ENCODE measurements at places on chromosomes 4 and X.

DNA sequence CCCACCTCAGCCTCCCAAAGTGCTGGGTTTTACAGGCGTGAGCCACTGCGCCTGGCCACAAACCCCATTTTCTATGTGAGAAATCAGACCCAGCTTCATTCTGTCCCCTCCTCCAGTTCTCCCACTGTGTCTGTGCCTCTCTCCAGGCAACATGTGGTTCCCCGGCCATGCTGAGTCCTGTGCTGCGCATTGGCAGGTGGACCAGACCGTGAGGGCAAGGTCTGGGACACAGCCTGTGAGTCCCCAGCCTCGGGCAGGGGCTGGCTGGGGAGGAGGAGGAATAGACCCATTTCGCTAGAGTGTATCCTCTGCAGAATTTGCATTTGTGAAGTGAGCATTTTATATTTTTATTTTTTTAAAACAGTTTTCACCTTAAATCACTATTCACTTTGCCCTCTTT, 21.5 kb upstream of the CLDN24 start:
- DNase-seq = no peak

DNA sequence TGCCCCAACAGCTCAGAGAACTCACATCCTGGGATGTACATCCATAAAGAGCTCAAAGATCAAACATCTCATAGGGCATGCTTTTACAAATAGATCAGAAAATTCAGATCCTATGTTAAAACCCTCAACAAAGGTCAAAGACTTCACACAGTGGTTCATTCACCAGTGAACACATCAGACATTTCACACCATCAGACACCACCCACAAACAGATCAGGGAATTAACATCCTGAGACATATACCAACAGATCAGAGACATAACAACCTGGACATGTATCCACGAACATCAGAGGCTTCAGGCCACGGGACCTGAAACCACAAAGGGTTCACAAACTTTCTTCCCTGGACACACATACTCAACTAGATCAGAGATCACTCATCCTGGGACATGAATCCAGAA, 23.4 kb downstream of the SUV39H1 start:
- DNase-seq = no peak

DNA sequence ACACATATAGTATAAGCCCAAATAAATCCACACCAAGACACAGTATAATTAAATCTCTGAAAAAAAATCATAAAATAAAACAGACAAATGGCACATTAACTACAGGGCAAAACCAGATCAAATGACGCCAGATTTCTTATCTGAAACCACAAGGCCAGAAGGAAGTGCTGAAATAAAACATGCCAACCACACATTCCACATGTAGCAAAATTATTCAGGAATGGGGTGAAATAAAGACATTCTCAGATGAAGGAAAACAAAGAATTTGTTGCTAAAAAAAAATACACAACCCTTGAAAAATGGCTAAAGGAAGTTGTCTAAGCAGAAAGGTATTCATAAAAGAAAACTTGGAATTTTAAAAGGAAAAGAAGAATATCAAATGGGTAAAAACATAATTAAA, 4.5 kb upstream of the DCAF12L1 start:
- DNase-seq = no peak

GRCh38 chrX:29196501-29196900, 609.3 kb downstream of the IL1RAPL1 start:
- DNase-seq = no peak

DNA sequence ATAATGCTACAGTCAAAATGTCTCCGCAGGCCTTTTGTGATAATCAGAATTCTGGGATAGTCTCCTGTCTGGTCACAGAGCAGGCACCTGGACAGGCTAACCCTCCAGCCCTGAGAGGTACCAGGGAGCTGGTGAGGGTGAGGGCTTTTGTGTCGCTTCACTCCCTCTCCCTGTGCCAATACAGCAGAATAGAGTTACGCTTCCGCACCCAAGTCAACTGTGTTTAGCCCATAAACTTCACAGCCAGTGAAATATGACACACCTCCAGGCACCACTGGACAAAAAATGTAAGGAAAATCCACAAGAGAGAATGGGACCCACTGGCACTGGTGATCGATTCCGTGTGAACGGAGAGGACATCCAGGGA, 1.3 kb downstream of the GAK start:
- DNase-seq = no peak

GRCh38 chr4:148170408-148171365, 271.5 kb downstream of the NR3C2 start:
- DNase-seq = no peak

- no peak for DNase-seq
These were observed 72.2 kb upstream of the KLF3 start for GRCh38 chr4:38591617-38592337.

DNA sequence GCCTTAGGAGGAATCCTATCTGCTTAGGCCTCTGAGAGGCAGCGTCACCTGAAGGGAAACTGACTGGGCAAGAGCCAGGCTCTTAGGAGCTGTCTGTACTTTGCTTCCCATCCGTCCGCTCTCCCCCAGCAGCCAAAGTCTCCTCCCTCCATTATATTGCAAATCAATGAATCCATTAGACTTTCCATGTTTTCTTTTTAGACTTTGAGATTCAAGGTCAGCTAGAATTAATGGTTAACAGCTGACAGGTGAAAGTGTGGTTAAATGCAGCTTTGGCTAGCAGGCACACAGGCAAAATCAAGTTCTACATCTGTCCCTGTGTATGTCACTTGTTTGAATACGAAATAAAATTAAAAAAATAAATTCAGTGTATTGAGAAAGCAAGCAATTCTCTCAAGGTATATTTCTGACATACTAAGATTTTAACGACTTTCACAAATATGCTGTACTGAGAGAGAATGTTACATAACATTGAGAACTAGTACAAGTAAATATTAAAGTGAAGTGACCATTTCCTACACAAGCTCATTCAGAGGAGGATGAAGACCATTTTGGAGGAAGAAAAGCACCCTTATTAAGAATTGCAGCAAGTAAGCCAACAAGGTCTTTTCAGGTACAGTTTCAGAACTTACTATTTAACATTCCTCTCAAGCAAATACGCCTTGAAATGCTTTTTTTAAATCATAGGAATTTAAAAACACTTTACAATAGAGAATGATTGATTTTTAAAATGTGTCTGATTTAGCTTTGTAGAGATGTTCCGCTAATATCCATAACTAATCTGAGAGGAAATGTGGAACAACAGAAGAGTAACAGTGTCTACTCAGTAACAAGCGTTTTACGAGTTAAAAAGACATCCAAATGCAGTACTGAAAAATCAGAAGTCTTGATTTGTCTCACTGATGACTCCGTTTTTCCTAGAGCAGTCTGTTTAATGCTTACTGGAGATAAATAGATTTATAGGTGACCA, at the start of gene F11:
Gene F11, plus strand, starts transcription at position 507 of the 970 bp plus-strand sequence. CDS start 948 bp downstream, outside the sequence.
- DNase-seq = no peak

DNA sequence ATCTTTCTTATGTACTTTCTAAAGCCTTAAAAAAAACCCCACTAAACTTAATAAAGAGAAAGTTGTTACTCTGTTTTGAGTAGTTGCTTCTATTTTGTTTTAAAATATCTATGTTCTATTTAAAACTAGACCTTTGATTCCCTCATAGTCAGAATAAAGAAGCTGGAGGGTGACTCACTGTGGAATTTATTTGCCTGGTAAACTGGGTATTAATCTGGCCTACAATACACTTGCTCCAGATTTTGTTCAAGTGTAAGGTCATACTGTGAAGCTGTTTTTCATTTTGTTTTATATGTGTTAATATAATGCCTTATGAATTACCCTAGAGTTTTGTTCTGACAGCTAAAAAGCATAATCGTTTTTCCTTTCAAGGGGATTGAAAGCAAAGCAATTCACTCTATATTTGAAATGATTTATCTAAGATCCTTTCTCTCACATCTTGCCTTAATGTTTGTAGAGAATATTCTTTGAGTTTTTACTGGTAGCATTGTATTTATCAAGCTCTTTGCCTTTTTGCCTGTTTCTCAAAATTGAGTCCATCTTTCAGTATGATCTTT, 277.4 kb upstream of the PITX2 start:
- no peak for DNase-seq

DNA sequence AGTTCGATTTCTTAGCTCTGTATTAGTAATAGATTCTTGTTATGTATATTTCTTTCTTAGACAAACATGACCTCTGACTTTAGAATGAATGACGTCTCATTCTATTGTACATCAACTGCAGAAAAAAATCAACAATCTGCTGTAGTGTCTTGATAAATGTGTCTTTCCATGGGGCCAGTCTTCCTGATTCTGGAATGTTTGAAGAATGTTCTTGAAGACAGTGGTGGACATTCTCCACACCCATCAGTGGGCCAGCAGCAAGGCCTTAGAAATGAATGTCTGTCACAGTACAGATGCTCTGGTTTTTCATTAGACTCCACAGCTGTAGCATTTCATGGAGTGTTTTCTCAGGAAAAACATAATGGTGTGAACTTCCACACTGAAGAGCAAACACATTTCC, 63.2 kb upstream of the FAM47B start:
- peak; percentile 17 for DNase-seq

- DNase-seq = peak; percentile 87
These were observed 193.4 kb upstream of the PACRGL start for GRCh38 chr4:20506827-20507226.

GRCh38 chr4:174696657-174697056, 132.4 kb downstream of the GLRA3 start:
- DNase-seq = no peak

DNA sequence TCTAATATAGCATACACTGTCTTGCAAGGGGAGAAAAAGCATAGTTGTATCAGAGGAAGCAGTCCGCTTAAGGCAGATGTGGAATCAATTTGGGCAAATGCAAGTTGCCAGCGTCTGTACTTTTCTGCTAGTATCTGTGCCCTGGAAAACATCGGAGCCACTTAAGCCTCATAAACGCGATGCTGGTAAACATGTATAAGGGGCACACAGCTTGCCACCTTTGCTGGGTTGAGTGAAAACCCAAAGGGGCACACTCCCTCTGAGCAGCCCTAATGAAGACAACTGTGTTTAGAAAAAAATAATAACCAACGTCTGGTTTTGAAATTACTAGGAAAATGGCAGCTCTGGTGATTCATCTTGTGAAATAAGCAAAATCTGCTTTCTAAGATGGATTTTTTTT, 24.3 kb downstream of the SMIM20 start:
- DNase-seq = no peak

GRCh38 chr4:83381173-83381572, 46.5 kb upstream of the HPSE start:
- no peak for DNase-seq
